Activated T-helper 17 cell treated with anti-CD3 and anti-CD28 coated beads, Interleukin-2, amount 50 U/mL, for 72 hours (primary cell): ENCODE measurements at places on chromosomes 2 and 18. TPM values are rescaled to one million over a fixed set of nuclear protein-coding genes. Genes with fewer than 3 reads are reported as not detected.
A peak's percentile ranks its signal among the peaks of the same experiment; 100 is the strongest.

DNA sequence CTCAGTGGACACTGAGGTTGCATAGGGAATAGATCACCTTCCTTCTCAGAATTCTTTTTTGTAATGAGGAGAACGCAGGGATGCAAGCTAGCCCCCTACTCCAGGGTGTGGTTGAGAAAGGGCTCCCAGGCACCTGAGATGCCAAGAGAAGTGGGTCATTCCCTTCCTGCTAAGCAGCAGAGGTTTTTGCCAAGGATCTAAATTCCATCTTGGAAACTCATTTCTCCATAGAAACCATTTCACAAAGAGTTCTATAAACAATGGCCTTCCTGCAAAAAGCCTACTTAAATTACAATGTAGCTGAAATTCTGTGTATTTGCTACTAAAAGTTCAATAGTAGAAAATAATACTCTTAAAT is 3.7 kb upstream of the PPP3R1 start:
- no peak overlapping the region for H3K27ac ChIP-seq
- no peaks in the 10 kb centered on the region for H3K27me3 ChIP-seq
- H3K4me1 ChIP-seq, result peaks cover 12% of the 10 kb centered on the region
- peaks cover 15% of the 10 kb centered on the region for H3K36me3 ChIP-seq
- H3K4me3 ChIP-seq, result no peak overlapping the region

- no peaks in the 10 kb centered on the region for H3K27me3 ChIP-seq
- H3K36me3 ChIP-seq, result no peaks in the 10 kb centered on the region
- no peak overlapping the region for H3K4me3 ChIP-seq
- H3K27ac ChIP-seq, result no peak overlapping the region
- ATAC-seq, result no peak
Observed at GRCh38 chr18:27920836-27921235, 256.1 kb downstream of the CDH2 start.

DNA sequence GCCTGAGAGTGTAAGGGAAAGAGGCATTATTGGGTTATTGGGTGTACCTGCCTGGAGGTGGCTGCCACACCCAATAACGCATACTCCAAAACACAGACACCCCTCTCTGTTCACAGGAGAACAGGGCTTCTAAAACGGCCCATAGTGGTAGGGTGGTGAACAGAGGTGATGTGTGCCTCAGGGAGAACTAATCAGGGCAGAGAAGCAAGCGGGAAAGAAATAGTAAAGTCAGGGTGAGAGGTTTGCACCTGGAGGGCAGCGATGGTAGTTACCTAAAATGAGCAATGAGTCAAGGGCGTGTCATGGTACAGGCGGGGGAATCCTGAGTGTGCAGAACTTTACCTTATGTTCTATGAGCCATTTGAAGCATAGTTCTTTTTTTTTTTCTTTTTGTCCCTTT is 21.6 kb upstream of the VPS4B start:
- no peaks in the 10 kb centered on the region for H3K4me1 ChIP-seq
- H3K4me3 ChIP-seq, result no peak overlapping the region
- ATAC-seq, result peak; percentile 44
- H3K36me3 ChIP-seq, result no peaks in the 10 kb centered on the region
- H3K27me3 ChIP-seq, result no peaks in the 10 kb centered on the region

RUFY4 gene
- total RNA-seq, result 0.19 TPM

GRCh38 chr2:57075226-57075625 is 891.4 kb downstream of the CCDC85A start:
- H3K36me3 ChIP-seq, result no peaks in the 10 kb centered on the region
- no peak overlapping the region for H3K4me3 ChIP-seq
- no peak for ATAC-seq
- H3K4me1 ChIP-seq, result no peaks in the 10 kb centered on the region
- H3K27ac ChIP-seq, result no peak overlapping the region

AQP4 gene
- not detected for total RNA-seq

DNA sequence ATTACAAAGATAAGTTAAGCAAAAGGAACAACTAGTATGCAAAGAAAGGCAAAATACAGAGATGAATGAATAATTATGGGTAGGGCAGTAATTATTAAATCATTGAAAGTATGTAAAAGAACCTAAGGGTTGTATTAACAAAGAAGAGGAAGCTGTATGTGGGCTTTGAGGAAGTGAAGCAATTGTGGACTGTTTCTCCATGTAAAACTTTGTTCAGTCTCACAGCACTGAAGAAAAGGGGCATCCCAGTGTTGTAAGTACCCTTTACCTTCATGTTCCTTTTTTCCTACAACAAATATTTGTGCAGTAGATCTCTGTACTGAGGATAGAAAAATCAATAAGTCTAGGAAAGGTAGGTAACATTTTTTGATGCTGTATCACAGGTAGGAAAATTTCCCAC is 388.7 kb upstream of the NRP2 start:
- no peak overlapping the region for H3K27ac ChIP-seq
- H3K4me1 ChIP-seq, result no peaks in the 10 kb centered on the region
- H3K36me3 ChIP-seq, result no peaks in the 10 kb centered on the region
- no peaks in the 10 kb centered on the region for H3K27me3 ChIP-seq
- no peak overlapping the region for H3K4me3 ChIP-seq

DNA sequence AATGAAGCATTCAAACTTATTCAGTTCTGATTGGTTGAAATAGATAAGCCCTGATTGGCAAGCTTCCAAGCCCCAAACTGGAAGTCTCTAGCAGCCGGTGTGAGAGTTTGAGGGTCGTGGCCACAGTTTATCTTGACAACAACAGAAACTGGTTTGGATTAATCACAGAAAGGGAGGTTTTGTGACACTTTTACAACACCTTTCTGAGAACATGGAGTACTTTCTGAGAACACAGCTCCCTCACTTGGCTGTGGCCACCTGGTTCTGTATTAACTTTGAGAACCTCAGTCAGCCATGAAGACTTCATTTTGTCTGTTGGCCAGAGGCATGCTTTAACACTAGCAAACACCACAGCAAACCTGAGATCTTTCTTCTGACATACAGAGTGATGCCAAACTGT is 280.7 kb upstream of the VWC2L start:
- H3K36me3 ChIP-seq, result no peaks in the 10 kb centered on the region
- H3K27ac ChIP-seq, result no peak overlapping the region
- ATAC-seq, result no peak
- no peaks in the 10 kb centered on the region for H3K4me1 ChIP-seq
- H3K4me3 ChIP-seq, result no peak overlapping the region
